GM06990 (cell line): ENCODE measurements at places on chromosomes 7 and 10.

DNA sequence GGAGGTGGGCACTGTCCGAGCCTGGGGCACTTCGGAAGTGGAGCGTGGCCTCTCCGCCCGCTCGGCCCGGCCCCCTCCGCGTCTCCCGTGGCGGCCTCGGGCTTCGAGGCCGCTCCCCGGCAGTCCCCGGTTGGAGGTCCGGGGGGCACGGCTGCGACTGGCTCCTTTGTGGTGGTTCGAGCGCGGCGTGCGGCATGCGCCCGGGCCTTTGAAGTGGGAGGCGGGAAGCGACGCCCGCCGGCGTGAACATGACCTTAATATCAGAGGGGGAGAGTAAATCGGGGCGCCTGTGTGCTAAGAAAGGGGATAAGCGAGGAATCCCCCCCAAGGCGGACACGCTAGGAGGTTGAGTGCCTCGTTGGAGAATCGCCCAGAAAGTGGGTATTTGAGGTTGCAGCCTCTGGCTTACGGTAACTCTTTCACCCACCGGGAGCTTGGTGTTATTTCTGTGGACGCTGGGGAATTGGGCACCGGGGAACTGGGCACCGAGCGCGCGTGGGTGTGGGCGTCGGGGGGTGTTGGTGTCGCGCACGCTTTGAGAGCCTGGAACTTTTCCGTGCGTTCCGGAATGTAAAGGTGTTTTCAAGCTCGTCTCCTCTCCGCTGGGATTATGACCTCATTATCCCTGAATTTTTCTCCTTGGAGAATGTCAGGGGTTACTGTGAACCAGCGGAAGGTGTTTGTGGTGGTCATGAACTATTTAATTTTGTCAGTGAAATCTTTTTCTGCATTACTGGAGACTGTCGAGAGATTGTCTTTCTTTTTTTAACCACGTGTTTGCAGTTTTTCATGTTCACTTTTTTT, 660 bp downstream of the SUV39H2 start:
- no peak for DNase-seq

- no peak for DNase-seq
Measured at GRCh38 chr7:80636709-80637108, 1.7 kb upstream of the CD36 start.

- no peak for DNase-seq
Measured at GRCh38 chr7:97145068-97145467, 27.6 kb downstream of the SDHAF3 start.

GRCh38 chr10:91590142-91590903, 42.5 kb downstream of the PPP1R3C start:
- DNase-seq: no peak

DNA sequence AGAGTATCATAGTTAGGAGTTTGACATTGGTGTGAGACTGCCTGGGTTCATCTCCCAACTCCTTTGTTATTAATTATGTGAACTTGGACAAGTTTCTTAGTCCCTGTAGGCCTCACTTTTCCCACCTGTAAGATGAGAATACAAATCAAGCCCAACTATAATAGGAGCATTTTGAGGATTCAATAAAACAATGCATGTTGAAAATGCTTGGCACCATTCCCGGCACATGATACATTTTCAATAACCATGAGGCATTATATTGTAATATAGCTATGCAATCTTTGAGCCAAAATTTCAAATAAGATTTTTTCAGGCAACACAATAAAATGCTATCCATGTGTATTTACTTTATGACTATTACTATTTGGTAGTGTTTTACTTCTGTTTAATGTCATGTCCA, 229.0 kb upstream of the SP4 start:
- DNase-seq: no peak

- no peak for DNase-seq
Measured at GRCh38 chr10:113643183-113643582, 20.7 kb downstream of the NRAP start.

DNA sequence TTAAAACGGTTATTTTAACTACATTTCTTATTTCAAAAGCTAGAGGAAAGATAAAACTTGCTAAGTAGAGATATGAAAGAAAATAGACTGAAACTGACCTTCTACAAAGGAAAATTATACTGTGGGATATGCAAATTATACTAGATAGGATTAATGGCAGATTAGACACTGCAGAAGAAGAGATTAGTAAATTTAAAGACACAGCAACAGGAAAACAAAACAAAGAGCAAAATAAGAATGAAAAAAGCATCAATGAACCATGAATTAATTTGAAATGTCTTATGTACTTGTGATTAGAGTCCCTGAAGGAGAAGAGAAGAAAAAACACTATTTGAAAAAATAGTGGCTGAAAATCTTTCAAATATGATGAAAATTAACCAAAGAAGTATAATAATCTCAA, 52.3 kb downstream of the RNF32 start:
- no peak for DNase-seq

DNA sequence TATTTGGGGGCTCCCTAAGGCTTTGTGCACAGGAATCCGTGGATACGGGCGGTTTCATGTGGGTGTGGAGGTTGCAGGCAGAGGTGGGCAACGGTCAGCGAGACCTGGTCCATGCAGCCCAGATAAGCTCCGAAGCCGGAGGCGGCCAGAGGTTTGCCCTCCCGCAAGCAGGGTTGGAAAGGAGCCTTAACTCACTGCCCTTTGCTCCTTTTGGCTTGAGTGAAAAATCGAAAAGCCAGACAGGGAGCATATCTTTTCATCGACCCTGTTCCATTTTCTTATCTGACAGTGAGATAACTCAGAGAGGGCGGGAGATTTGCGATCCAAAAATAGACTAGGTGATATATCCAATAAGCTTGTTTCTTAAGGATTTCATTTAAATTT, 1.5 kb downstream of the GRM3 start:
- DNase-seq: no peak

GRCh38 chr7:151662251-151662826, 142.6 kb upstream of the RHEB start:
- DNase-seq: no peak

GRCh38 chr10:7310076-7310475, 100.8 kb downstream of the SFMBT2 start:
- DNase-seq: no peak

- DNase-seq: no peak
Measured at GRCh38 chr7:20158684-20159083, 58.5 kb downstream of the MACC1 start.

GRCh38 chr10:82910301-82910700, 1035.3 kb downstream of the NRG3 start:
- DNase-seq: no peak

GRCh38 chr7:127671341-127671740, 19.3 kb downstream of the SND1 start:
- no peak for DNase-seq

DNA sequence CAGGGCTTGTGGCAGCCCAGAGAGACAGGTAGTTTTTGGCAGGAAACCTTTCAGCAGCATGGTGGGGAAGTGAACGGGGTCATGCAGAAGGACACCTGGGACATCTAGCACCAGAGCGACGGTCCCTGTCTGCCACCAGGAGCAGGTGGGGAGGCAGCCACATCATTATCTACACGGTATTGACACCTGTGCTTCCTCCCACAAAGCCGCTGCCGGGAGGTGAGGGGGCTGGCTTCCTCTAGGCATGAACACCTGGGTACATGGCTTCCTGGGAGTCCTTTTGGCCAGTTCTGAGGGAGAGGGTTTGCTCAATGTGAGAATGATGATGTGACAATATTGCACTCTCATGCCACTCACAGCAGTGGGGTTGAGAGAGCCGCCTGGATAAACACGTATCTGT, 275.2 kb downstream of the ACTR3B start:
- DNase-seq: no peak
